ENCODE measurements at places on chromosomes 6 and 20. TPM values are rescaled to one million over a fixed set of nuclear protein-coding genes. Genes with fewer than 3 reads are reported as not detected.

DNA sequence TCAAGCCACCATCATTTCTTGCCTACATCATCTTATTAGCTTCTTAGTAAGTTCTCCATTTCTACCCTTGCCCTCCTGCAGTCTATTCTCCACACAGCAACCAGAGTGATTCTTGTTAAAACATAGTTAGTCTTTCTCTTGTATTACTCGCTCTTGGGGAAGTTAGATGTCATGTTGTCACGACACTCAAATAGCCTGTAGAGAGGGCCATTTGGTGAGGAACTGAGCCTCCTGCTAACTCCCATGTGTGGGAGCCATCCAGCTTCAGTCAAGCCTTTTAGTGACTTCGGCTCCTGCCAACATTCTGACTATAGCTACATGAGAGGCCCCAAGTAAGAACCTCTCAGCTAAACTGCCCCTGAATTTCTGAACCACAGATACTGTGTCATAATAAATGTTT is 395.4 kb downstream of the CDC5L start:
- no peak for DNase-seq

SLC32A1 gene
- total RNA-seq = not detected

RNF144B gene
- total RNA-seq = 2.1 TPM

DNA sequence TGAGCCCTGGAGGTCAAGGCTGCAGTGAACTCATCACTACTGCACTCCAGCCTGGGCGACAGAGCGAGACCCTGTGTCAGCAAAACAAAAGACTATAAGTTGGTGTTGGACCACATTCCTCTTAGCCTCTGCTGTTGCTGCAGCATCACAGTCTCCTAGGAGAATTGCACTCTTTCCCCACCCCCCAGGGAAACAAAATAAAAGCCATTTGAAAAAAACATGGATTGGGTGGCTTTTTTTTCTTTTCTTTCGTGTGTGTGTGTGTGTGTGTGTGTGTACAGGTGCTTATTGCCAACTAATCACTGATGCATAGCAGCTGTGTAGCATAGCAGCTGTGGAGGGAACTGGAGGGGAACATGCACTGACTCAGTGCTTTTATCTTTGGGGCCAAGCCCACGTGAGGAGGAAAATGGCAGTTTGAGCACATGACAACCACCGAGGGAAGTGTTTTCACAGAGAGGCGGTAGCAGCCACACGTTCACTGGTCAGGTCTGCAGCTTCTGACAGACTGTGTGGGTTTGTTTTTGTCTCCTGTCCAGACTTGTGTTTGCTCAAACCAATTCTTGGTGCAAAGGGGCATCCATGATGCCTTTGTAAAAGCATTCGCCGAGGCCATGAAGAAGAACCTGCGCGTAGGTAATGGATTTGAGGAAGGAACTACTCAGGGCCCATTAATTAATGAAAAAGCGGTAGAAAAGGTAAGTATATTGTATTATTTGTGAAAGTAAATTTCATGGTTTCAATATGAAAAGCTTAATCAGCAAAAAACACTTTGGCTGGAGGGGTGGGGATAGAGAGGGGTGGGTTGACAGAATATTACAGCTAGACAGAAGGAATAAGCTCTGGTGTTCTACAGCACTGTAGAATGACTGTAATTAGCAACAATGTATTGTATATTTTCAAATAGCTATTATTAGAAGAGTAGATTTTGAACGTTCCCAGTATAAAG is 27.7 kb downstream of the ALDH5A1 start:
- DNase-seq = no peak

CCR6 gene
- not detected for total RNA-seq

BFSP1 gene
- total RNA-seq = 0.64 TPM

RCAN2 gene
- not detected for total RNA-seq

EPPIN gene
- not detected for total RNA-seq

DNA sequence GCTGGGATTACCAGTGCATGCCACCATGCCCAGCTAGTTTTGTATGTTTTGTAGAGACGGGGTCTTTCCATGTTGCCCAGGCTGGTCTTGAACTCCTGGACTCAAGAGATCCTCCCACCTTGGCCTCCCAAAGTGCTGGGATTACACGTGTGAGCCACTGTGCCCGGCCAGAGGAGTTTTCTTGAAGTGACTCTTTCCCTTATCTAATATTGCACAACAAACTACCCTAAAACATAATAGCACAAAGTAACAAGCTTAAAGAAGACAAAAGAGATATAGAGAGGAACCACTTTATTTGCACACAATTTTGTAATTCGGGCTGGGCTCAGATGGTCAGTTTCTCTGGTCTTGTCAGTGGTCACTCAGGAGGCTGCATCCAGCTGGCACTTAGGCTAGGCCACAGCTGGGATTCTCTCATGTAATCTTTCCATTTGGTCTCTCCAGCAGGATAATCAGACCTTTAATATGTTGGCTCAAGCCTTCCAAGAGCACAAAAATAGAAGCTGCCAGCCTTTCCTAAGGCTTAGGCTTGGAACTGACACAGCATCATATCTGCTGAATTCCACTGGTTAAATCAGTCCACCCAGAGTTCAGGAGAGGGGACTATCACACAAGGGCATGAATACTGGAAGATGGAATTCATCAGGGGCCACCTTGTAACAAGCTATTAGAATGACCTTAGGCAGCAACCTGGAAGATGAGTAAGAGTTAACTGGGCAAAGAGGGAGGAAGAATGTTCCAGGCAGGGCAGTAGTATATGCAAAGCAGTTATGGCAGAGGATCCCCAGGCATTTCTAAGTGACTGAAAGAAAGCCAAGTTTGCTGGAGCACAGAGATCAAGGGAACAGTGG is 56.7 kb upstream of the PNRC1 start:
- DNase-seq = no peak

DNA sequence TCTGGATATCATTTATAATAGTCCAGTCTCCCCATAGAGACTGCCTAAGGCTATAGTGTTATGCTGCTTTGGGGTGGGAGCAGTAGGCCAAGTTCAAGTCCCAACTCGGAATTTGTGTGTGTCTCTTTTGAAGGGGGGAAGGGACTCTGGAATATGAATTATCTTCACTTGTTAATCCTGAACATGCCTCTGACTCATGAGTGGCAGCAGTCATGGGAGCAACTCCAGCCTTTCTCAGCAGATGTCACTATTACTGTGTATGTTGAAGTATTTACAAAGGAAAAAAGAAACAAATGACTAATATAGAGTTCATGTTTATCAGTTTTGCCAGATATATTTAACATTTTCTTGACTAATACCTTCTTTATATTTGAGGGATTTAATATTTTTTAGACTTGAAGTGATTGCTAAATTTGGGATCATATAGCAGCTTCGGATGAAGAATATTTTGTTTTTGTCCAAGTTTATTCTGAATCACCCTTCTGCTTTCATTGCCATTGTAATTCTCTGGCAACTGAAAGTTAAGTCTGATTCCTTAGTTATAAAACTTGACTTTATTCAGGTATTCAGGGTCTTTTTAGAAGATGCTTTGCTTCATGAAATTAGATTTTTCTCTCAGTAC is 23.4 kb downstream of the FAM217A start:
- no peak for DNase-seq

DNA sequence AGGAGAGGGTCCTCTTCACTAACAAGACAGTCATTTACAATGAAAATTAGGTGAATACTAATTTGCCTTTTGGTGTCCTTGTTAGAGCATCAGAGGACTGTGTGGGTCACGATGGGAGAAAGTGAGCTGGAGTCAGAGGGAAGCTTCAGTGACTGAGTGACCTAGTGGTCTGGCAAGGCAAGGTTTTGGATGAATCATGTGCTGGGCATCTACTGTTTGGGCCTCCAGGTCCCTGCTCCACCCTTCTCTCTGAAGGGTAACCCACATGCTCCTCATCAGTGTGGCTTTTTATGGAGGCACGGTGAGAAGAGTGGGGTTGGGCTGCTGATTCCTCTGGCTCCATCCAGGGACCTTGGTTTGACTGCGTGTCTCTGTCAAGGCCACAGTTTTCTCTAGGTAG is 60.5 kb upstream of the EXOC2 start:
- no peak for DNase-seq

DNA sequence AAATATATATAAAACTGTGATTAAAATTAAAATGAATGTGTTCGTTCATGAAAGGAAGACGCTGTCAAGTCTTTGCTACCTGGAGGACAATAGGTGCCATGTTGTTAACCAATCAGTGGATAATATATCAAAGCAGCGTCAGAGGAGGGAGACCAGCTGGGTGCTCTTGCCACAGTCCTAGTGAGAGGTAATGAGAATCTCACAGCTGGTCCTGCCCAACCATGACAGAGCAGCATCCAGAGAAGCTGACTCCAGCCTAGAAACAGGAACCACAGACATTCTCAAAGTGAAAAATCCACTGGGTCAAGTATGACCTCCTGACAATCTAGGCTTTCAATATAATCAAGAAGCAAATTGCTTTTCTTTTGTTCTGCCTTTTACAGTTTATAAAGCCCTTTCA is 94.5 kb upstream of the LRFN2 start:
- DNase-seq = no peak

DNA sequence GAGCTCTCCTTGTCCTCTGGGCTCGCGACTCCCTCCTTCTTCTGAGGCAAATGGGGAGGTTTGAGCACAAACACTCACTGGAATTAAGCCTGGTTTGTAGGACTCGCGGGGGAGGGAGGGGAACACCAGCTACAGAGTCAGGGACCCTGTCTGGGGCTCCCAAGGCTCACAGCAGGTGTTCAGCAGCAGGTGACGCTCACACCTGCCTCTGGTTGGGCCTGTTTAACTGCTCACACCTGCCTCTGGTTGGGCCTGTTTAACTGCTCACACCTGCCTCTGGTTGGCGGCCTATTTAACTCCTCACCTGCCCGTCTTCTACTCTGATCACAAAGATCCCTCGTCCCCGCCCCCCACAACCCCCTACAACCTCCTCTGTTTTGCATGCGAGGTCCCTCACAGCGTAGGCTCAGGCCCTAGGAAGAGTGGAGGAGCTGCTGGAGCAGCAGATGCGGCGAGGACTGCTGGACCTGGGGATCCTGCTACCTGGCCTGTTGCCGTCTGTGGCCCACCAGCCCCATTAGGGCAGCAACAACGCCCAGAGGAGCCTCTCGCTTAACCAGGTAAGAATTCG is 181.9 kb downstream of the ERMARD start:
- no peak for DNase-seq

DNA sequence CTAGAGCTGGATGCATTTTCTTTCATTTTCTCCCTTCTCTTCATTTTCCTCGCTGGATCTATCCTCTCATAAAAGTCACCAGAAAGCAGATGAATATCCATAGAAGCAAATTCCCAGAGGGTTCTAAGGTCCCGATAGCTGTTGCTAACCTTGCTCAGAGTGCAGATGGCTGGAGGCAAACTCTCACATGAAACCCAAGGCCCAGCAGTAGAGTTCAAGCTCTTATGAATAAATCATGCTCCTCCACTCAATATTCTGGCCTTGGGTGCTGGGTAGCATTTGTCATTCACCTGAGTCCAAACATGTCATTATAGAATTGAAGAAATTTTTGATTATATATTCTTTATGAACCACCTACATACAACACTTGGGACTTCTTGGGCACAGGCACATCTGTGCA is 539.7 kb upstream of the MARCKS start:
- DNase-seq = no peak

- DNase-seq = peak; percentile 85
These were observed 40.3 kb upstream of the TLDC2 start for GRCh38 chr20:36835453-36836198.

GRCh38 chr20:43046966-43047365 is 142.7 kb downstream of the PTPRT start:
- no peak for DNase-seq

DNA sequence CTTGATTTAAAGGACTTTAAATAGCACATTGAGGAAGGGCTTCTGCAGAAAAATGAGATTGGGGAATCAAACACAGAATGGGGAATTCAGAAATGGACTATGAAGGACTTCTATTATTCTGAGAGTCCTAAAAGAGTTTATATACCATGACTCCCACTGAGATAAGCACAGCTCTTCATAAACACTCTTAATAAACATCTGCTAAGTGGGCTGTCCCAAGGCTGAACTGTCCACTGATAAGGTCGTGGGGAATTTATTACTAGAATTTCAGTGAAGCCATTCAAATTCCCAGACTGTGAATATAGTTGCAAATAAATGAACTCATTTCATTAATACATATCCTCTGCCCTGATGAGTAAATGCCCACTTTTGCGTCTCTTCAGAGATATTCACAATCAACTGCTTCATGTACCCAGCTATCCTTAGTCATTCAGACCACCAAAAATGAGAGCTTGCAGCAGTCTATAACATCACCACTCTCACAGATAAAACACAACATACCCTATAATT is 468.2 kb upstream of the RUNX2 start:
- no peak for DNase-seq

DNA sequence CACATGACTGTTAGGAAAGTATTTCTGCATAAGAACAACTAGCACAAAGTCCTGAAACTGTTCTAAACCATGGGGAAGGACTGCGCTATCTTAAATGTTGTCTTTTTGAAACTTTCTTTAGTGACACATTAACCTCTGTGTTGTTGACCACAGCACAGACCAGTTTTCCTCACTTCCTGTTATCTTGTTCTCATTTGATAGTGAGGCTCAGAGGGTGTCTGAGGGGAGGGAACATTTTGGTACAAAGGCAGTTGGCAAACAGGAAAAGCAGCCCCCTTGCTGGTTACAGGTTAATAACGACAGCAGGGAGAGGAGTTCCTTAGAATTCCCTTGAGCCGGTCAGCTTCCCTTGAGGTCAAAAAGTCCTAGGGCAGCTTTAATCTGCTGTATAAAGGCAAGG is 143.5 kb upstream of the BMP2 start:
- DNase-seq = no peak

ZNF311 gene
- 1.0 TPM for total RNA-seq

- DNase-seq = no peak
These were observed 44.1 kb downstream of the SUN5 start for GRCh38 chr20:32960222-32960518.

GRCh38 chr20:40963505-40963845 is 65.1 kb upstream of the TOP1 start:
- DNase-seq = no peak

DNA sequence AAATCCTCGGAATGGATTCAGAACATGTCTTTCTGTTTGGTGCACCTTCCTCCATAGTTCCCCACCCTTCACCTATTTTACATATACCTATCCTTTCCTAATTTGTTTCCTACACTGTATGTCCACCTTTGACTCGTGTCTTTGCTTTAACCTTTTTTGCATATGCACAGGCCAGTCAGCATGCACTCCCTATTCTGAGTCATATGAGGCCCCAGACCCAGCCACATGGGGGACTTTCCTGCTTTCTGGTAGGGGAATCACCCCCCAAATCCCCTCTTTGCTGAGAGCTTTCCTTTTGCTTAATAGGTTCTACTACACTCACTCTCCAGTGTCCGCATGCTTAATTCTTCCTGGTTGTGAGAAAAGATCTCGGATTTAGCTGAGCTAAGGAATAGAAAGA is 393.8 kb upstream of the IMPG1 start:
- DNase-seq = no peak

DNA sequence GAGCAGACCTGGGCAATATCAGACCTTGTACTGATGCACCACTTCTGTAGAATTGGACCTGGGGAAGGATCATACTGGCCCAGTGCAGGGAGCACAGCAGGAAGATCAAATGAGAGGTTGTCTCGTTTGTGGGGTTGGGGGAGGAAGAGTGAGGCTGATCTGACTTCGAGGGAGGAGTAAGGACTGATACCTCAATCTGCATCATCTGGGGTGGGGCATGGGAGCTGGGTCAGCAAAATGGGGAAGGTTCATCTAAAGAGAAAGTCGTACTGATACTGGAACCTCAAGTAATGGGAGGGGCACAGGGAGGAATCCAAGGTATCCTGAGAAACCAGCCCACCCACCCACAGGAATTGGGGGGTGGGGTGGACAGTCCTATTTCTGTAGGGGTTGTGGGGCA is 3.7 kb downstream of the RNF39 start:
- no peak for DNase-seq

GRCh38 chr20:36304786-36305495 is 1.2 kb upstream of the DLGAP4 start:
- DNase-seq = no peak

TSPO2 gene
- total RNA-seq = not detected
